SIG-M5 (cell line): ENCODE measurements at places on chromosomes 2 and 18.
A peak's percentile ranks its signal among the peaks of the same experiment; 100 is the strongest.

GRCh38 chr18:3546106-3546505, 96.1 kb downstream of the TGIF1 start:
- DNase-seq: no peak

- DNase-seq: no peak
Observed at GRCh38 chr18:34222307-34223163, 2.2 kb downstream of the NOL4 start.

- DNase-seq: no peak
Observed at GRCh38 chr2:29462293-29462692, 347.1 kb downstream of the CLIP4 start.

DNA sequence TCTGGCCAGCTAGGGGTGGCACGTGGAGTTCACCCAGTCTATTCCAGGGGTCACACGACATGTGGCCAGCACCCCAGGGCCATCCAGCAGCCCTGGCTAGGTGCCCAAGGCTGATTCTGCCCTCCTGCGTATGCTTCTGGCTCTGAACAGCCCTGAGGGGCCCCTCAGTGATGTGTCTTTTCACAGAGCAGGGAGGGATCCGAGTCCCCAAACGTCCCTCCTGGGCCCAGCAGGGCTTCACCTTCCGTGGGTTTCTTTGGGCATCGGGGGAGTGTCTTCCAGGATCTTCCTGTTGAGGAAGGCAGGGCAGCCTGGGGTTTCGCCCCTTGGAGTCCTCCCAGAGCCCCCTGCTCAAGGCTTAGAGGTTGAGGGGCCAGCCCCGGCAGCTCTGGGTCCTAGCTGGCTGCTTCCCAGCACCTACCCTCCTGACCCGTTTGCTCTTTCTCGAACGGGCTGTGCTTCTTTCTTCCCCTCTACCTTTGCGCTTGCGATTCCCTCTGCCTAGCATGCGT, 165.9 kb downstream of the DYSF start:
- no peak for DNase-seq

DNA sequence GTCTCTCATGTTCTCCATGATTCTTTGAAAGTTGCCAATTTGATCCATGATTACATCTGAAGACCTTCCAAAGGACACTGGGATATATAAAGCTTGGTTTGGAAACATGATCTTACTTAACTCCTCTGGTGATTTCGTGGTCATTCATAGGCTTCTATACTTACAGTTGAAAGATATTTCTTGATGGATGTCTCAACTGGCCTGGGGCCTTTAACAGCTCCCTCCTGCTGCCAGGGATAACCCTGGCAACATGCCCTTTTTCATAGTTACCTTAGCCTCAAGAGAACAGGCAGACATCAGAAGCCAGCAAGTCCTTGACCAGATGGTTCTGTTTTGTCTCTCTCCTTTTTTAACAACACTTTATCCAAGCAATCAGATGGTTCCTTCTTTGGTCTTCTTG, 23.5 kb upstream of the MFF start:
- no peak for DNase-seq

DNA sequence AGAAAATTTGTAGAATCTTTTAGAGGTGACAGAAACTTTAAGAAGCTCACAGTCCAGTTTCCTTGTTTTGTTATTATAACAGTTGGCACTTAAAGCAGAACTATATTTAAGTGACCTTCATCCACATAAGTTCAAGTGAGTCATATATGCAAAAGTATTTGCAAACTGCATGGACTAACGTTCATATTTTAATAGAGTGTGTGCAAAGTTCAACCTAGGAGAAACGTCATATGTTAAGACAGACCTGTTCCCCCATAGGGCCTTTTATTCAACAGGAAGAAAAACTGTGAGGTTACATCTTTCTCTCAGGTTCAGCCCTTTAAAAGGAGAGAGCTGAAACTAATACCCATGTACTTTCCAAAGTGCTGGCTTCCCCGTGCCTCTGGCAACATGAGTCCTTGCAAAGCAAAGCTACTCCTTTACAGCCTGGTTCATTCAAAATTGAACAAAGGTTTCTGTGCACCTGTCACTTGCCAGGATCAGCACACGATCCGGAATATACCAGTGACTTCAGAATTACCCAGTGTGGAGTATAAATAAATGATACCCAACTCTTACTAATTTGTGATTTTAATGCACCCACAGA, 280.0 kb upstream of the RAB12 start:
- no peak for DNase-seq

DNA sequence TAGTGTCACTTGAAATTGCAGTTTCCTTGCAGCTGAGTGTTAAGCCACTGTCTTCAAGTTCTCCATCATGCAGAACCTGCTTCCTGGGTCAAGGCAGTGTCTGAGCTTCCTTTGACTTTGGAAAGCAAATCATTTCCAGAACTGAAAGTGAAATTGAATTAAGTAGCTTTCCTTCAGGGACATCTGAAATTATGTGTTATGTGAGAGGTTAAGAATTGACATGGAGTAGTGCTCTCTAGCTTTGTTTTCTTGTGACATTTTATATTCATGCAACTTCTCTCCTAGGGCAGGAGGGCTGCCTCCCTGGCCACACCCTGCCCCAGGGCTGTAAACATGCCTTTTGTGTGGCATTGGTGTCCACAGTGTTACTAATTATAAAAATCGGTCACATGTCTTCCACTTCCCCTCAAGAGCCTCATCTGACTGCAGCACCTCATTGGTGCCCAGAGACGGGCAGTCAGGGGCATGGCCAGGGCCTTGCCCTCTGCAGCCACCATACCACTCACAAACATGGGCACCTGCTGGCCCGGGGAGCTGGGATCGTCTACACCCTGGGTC, 14.4 kb downstream of the RAB12 start:
- DNase-seq: no peak

DNA sequence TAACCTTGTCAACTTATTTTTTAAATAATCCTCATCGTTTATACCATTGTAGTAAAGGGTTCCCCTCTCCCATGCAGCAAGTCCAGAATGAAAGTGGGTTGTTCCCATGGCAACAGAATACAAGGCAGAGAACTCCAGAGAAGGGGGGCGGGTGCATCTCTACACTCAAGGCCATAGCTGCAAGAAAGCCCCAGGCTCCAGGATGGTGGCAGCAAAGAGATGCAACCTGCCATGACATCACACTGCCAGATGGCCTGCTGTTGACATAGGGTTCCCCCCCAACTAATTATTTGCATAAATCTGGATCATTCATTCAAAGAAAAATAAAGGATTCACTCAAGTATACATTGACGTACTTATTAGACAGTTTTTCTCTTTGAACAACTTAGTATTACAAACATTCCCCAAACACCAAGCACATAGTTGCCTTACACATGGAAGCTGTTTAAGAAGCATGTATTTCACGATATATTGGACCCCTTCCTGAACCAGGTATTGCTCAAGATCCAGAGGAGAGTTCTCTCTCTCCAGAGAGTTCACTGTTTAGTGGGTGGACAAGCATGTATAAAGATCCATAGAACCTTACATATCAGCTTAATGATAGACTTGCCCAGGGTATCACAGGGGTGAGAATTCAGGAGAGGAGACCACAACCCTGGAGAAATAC, 87.4 kb upstream of the KLF7 start:
- no peak for DNase-seq

- no peak for DNase-seq
Observed at GRCh38 chr2:78145997-78146722, 624.0 kb upstream of the LRRTM4 start.

GRCh38 chr2:37627710-37628109, 43.7 kb downstream of the CDC42EP3 start:
- DNase-seq: no peak

GRCh38 chr2:71631411-71631931, 178.1 kb downstream of the DYSF start:
- no peak for DNase-seq

- DNase-seq: no peak
Observed at GRCh38 chr2:129478902-129479517, 500.5 kb upstream of the RAB6C start.

DNA sequence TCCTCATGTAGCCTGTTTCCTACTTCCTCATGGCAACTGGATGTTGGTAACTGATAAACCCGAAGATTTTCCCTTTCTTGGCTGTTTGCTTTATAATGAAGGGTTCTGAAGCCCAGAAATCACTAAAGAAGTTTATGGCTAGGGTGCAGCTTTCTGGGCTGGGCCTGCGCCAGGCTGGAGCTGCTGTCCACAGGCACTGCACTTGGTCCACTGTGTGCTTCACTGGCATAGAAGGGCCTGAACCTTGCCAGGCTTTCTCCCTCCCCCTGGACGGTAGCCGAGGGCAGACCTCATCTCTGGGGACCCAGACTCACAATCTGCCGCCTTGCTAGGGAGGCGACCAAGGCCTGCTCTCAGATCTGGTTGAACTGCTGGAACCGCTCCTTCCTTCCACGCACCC, 133.3 kb upstream of the SPRED2 start:
- no peak for DNase-seq

GRCh38 chr2:223934870-223935269, 10.3 kb downstream of the WDFY1 start:
- DNase-seq: no peak

DNA sequence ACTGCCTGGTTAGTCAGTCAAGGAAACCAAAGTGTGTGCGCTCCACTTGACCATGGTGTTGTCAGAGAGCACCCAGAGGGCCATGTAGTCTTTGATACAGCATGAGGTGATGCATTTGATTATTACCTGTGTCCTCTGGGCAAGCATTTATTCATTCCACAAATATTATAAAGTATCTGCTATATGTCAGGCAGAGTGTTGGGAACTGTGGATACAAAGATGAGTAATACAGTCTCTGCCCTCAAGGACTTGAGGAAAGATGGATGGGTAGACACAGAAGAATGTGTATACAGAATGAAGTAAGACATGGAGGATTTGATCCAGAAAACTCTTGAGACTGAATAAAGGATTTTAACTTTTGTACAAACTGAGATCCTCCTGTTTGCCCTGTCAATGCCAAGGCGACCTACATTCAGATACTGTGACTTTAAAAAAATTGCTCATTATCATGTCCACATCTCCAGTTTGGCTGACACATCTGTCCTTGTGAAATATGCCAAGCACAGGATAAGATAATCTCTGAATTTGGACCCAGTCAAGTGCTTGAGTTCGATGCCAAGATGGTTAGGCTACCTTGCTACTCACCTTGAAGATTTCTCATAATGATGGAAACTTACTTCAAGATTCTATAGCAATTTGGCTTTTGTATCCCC, 50.8 kb downstream of the ACYP2 start:
- no peak for DNase-seq

GRCh38 chr2:239523954-239524330, 123.1 kb upstream of the HDAC4 start:
- DNase-seq: peak; percentile 6

DNA sequence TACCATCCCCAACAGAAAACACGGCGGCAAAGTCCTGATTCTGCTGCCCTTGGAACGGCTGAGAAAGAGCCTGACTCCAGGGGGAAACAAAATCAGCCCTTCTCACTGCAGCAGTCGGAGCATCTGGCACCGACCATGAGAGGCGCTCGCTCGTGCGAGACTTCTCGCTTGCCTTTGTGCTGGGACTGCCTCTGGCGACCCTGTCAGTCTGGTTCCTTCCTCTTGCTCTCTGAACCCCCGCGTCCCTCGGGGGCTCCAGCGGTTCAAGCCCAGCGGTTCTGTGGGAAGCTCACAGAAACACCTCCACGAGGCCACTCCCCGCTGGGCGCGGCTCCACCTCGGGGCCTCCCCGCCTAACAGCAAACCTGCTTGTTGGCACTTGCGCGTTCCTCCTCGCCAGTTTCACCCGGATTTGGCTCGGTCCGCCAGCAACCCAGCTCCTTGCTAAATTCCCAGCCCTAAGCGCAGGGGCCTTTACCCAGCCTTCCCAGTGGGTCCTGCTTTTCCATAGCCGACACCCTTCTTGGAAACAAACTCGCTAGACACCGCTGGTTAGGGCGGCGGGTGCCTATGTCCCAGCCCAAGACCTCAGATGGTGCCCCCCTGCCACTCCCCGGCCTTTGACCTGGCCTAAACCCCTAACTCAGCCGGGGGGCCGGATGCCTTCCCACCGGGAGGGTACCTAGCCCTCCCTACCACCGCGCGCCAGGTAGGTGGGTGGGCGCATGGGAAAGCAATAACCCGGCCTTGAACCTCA, 2.2 kb downstream of the RND3 start:
- DNase-seq: no peak

- no peak for DNase-seq
Observed at GRCh38 chr2:33645861-33646260, 46.8 kb upstream of the FAM98A start.

GRCh38 chr2:133568598-133568997, 335 bp upstream of the NCKAP5 start:
- DNase-seq: no peak

- DNase-seq: no peak
Observed at GRCh38 chr2:70947556-70948184, 12.0 kb downstream of the ATP6V1B1 start.

GRCh38 chr2:16767789-16768476, 102.3 kb upstream of the CYRIA start:
- DNase-seq: no peak

DNA sequence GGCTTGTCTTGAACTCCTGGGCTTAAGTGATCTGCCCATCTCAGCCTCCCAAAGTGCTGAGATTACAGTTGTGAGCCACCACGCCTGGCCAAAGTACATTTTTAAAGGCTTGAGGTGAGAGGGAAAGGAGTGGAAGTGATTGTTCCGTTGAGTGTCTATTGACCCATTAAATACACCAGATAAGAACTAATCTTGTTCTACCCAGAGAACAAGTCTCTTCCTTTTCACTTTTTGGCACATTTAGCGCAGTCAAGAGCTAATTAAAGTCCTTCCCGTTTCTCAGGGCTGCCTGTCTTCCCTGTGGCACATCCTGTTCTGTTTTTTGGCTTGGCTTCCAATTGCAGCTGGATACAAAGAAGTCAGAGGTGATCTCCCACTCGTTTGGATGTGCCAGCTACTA, 172.3 kb downstream of the ALPK2 start:
- DNase-seq: no peak

GRCh38 chr2:20629181-20629580, 21.7 kb downstream of the HS1BP3 start:
- no peak for DNase-seq

DNA sequence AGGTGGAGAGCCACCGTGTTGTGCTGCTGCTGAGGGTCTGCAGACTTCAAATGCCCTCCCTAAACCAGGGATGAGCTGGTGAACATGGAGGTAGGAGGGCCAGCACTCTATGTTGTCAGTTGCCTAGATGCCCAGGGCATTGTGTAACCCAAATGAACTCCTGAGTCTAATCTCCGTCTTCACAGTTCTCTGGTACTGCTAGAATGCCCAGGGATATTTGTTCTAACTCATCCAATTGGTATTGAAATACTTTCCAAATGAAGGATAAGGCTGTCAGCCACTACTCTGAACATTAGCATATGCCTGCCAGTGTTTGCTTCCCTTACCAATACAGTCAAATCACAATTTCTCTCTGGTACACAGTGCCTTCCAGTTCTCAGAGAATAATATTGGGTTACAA, 492.6 kb downstream of the SLC4A3 start:
- no peak for DNase-seq

- DNase-seq: no peak
Observed at GRCh38 chr2:217363470-217363869, 503.6 kb upstream of the TNP1 start.

DNA sequence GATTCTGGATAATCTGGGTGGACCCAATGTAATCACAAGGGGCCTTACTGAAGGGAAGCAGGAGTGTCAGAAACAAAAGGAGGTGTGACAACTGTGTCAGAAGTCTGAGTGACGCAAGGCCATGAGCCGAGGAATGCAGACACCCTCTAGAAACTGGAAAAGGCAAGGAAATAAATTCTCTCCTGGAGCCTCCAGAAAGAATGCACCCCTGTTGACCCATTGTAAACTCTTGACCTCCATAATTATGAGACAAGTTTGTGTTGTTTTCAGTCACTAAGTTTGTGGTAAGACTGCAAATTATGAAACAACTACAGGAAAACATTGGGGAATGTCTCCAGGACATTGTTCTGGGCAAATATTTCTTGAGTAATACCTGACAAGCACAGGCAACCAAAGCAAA, 47.3 kb upstream of the B3GNT7 start:
- DNase-seq: no peak
